Effector memory CD8-positive, alpha-beta T cell (primary cell): ENCODE measurements at places on chromosomes 4 and X.

- no peak overlapping the region for H3K27ac ChIP-seq
- H3K4me3 ChIP-seq, result no peak overlapping the region
- H3K36me3 ChIP-seq, result no peaks in the 10 kb centered on the region
- H3K27me3 ChIP-seq, result no peaks in the 10 kb centered on the region
Measured at GRCh38 chrX:99914635-99915034, 495.4 kb downstream of the PCDH19 start.

DNA sequence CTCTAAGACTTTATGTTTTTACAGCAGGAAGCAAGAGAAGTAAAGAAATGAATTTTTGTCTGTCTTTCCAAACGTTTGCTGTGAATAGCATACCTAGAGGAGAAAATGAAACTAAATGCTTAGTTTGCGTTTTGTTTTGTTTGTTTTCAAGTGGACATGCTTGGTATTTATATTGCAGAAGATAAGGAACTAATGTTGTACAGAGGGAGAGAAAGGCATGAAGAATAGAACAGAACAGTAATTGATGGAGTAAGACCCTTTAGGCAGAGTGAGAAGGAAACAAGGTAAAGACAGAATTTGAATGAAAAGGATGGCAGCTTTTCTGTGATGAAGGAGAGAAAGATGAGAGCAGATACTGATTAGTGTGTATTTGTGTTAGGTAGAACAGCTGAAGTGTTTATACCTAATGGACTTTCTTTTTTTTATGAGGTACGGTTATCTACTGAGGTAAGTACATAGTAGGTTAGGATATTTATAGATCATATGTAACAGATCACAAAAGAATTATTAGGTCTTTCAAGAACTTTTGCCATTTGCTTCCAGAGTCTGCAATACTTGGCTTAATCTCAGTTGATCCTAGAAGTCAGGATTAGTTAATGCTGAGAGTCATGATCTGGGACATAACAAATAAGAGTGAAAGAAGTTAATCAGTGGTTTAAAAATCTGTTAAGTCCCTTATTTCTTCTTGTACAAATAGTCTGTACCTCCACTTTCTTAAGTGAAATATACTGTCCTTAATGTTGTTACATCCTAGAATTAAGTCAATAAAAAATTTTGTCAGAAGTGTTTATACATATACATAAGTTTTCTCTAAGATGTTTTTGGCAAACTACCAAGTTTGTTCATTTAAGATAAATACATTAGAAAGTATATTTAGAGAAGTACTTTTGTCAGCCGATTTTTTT lies 36.8 kb downstream of the FABP2 start:
- peaks cover 3% of the 10 kb centered on the region for H3K36me3 ChIP-seq
- DNase-seq, result no peak
- H3K4me3 ChIP-seq, result peak overlapping the region; percentile 11
- no peaks in the 10 kb centered on the region for H3K27me3 ChIP-seq

- no peak overlapping the region for H3K27ac ChIP-seq
- H3K27me3 ChIP-seq, result peaks cover 18% of the 10 kb centered on the region
- H3K4me3 ChIP-seq, result no peak overlapping the region
Measured at GRCh38 chr4:153062652-153063168, 126.6 kb downstream of the FHDC1 start.

- H3K36me3 ChIP-seq, result no peaks in the 10 kb centered on the region
- peaks cover 24% of the 10 kb centered on the region for H3K27me3 ChIP-seq
- DNase-seq, result no peak
- H3K27ac ChIP-seq, result no peak overlapping the region
Measured at GRCh38 chr4:151417766-151418376, 8.9 kb downstream of the FHIP1A start.
